ENCODE measurements at places on chromosomes 2 and 18. TPM values are rescaled to one million over a fixed set of nuclear protein-coding genes. Genes with fewer than 3 reads are reported as not detected.

The NHEJ1 gene
- 33.3 TPM for polyA plus RNA-seq

The MC5R gene
- polyA plus RNA-seq = not detected

The MALT1 gene
- 30.6 TPM for polyA plus RNA-seq

The IL36G gene
- not detected for polyA plus RNA-seq

The C2orf80 gene
- not detected for polyA plus RNA-seq

The SERPINB12 gene
- polyA plus RNA-seq = not detected

The BCL11A gene
- 0.14 TPM for polyA plus RNA-seq

The HSPD1 gene
- polyA plus RNA-seq = 52.2 TPM

The HOXD4 gene
- polyA plus RNA-seq = not detected

The PTMA gene
- 953 TPM for polyA plus RNA-seq

The DTNA gene
- not detected for polyA plus RNA-seq

The DDX18 gene
- 51.6 TPM for polyA plus RNA-seq

The NAT8 gene
- polyA plus RNA-seq = not detected

The ITPRIPL1 gene
- 39.1 TPM for polyA plus RNA-seq

The C1D gene
- 32.2 TPM for polyA plus RNA-seq

The ADD2 gene
- polyA plus RNA-seq = not detected

The REEP1 gene
- not detected for polyA plus RNA-seq

The NLRC4 gene
- polyA plus RNA-seq = not detected

The MC4R gene
- not detected for polyA plus RNA-seq

The SLC5A7 gene
- polyA plus RNA-seq = not detected

The AOX1 gene
- polyA plus RNA-seq = not detected

The AFF3 gene
- 7.4 TPM for polyA plus RNA-seq

The SRD5A2 gene
- not detected for polyA plus RNA-seq

The BBS5 gene
- polyA plus RNA-seq = 0.69 TPM

The ARHGEF33 gene
- polyA plus RNA-seq = not detected

The TWIST2 gene
- not detected for polyA plus RNA-seq

The FBXO48 gene
- polyA plus RNA-seq = 0.28 TPM
